NCI-H748 treated with DMSO at 0.1 percent for 48 hours (cell line): ENCODE measurements at places on chromosomes 7 and 10.

DNA sequence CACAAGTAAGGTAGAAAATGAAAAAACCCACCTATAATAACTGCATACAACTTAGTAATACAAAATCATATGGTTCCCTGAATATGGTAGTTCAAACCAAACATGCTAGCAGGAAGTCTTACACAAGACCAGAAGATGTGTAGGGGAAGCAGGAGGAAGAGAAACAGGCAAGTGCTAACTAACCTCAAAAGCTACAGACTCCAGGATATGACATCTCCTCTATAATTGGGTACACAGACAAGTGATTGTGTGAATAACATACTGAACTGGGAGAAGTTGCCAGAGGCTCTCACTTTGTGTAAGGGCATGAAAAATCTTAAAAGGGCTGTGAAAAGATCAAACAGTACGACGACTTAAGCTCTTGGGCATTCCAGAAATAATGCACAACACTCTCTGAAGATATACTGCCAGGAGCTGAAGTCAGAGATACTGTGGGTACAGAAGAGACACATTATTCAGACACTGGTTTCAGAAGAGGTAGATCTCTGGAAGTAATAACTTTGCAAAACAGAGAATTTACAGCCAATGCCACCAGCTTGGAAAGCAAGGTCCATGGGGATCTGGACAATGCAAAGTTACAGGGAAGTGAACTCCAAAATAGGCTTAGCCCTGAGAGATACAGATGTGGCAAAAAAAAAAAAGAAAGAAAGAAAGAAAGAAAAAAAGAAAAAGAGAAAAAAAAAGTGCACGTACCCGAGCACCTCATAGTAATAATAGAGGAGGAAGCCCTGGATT lies 767.2 kb downstream of the TNS3 start:
- no peak for DNase-seq

DNA sequence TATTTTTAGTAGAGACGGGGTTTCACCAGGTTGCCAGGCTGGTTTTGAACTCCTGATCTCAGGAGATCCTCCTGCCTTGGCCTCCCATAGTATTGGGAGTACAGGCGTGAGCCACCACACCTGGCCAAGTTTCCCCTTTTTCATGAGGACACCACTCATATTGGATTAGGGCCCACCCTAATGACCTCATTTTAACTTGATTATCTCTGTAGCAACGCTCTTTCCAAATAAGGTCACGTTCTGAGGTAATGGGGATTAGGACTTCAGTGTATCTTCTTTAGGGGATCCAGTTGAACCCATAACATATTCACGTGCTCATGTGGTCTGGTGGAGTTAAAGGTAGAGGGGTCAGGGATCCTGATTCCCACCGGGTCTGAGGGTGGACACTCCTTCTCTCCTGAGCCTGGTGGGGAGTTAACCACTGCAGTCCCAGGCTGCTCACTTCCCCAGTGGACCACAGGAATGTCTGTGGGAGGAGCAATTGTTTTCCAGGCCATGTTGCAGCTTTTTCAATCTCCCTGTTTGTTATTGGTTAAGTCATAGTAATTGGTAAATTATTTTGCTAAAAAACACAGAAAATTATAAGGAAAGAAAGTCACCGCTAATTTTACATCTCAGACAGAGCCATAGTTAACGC lies 130.5 kb downstream of the GRK5 start:
- DNase-seq = no peak

GRCh38 chr10:4981722-4982471 lies 18.7 kb downstream of the AKR1C1 start:
- DNase-seq = no peak

DNA sequence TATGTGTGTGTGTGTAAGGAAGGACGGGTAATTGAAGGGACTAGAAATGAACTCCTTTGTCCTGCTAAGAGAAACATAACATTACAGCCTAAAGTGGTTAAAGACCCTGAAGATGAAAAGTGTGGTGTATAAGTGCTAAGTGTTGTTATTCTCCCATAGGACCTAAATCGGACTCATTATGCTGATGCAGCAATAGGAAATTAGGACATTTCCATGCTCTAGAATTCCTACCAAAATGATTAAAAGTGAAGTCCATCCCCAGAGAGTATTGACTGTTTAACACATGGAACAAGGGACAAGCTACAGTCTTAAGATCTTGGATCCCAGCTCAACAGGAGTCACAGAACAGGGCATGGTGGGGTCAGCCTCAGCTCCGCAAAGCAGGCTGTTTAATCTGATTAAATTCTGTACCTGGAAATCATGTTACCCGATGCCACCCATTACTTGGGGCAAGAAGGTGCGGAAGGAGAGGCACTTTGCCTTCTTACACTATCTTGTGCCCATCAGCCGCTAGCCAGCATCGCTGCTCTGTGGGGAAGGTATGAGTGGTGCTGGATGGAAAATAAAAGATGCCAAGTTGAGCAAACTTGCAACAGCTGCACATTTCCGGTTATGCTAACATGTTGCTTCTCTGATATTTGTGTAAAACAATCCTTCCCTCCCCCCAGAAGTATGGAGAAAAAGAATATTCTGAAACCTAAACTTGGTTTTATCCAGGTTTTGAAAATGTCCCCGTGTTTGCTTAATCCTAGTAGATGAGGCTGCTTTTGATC lies 100.5 kb downstream of the CREB5 start:
- no peak for DNase-seq

- no peak for DNase-seq
These were observed 51.2 kb upstream of the INHBA start for GRCh38 chr7:41754046-41754445.

DNA sequence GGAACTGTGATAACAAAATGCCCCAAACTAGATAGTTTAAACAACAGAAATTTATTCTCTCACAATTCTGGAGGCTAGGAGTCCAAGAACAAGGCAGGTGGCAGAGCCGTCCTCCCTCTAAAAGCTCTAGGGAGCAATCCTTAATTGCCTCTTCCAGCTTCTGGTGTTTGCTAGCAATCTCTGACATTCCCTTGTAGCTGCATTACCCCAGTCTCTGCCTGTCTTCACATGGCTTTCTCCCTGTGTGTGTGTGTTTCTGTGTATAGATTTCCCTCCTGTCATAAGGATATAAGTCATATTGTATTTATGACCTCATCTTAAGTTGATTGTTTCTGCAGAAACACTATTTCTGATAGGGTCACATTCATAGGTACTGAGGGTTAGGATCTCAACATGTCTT lies 177.5 kb downstream of the WNT2 start:
- DNase-seq = no peak

DNA sequence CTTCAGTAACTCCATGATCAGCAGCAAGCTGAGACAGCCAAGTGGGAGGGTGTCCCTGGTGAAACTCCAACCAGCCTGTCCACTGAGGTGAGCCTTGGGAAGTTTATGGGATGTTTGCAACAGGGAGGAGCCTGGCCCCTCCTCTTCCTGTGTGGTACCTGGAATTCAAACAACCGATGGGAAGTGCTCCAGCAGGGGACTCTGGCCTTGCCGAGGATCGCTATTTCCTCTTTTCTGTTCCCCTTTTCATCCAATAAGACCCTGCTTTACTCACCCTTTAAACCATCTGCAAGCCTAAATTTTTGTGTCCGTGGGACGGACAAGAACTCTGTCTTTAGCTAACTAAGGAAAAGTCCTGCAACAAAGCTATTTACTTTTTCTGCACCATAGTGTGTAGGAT lies 491.1 kb upstream of the ZMIZ1 start:
- no peak for DNase-seq

- no peak for DNase-seq
These were observed 287.4 kb downstream of the C7orf25 start for GRCh38 chr7:42624471-42624870.

DNA sequence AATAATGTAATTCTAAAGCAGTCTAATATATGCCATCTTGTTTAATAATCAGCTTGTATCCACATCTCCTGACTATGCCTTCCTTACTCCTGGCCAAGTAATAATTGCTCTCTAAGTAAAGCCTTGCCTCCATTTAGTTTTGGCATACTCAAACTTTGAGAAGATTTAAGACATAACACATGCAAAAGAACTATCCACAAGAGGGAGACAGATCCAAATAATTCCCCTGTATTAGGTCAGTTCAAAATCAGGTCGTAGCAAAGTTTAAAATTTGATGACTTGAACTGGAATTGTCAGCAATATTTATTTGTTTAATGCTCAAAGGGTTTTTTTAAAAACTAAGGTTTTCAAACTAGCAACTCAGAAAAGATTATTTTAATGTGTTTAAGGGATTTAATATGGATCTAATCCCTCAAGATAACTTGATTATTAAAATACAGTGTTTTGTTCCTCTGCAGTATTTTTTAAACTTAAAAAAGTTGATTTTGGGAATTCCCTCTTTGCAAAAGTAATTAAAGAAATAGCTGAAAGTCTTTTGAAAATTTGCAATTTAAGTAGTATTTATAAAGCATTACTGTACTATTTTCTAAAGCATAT lies 95.3 kb downstream of the HDAC9 start:
- no peak for DNase-seq

DNA sequence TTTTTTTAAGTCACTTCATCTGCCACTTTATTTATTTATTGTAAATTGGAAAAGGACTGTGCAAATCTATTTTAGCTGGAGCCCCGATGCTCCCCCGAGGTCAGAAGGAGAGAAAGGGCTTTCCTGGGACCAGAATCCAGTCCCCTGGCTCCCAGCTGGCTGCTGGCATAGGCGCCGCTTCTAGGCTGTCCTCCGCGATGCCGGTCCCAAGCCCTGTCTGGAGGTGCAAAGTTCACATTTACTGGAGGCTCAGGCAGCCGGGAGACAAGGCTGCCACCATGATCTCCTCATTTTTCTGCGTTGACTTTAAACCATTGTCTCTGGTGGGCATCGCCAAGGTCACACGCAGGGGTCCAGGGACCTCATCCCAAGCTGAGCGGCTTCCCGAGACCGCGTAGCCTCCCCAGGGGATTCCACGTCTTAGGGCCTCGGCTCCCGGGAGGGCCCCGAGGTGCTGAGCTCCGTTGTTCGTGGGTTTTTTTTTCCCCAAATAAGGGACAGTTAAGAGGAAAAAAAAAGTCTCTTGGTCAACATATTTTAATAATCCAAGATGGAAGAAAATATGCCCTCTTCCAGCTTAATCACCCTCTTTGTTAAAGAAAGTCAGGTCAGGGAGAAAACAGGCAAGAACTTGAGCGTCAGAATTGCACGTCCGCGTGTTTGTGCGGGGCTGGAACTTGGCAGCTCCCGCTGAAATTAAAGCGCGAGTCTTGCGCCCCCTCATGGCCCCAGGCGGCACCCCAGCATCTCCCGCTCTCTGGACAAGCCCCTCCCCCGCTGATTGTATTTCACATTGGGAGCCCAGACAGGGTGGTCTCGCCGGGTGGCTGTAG lies 11.9 kb downstream of the RGR start:
- no peak for DNase-seq

DNA sequence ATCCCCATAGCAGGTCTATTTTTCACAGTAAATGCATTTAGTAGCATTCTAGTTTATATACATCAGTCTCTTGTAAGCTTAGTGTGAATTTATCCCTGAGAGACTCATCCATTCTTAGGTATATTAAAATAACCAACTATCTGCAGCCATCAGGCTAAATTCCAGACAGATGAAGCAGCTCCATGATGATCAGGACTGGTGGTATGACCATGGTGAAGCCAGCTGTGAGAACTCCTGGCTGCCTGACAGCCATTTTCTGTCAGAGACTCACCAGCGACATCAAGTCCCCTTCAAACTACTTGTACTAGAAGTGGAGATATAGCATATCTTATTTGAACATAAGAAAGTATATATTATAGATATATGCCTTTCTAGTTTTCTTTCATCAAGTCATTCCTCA lies 70.3 kb upstream of the GSDME start:
- no peak for DNase-seq

GRCh38 chr7:116210345-116211005 lies at the start of gene TES:
TSS of gene TES (plus strand) at chr7:116210539. CDS start at chr7:116210708, 169 bp downstream.
- peak; percentile 35 for DNase-seq

- peak; percentile 61 for DNase-seq
These were observed 9.0 kb downstream of the FAM204A start for GRCh38 chr10:118332948-118333710.

- no peak for DNase-seq
These were observed 42.3 kb upstream of the GNA12 start for GRCh38 chr7:2886391-2886790.

- no peak for DNase-seq
These were observed 271.6 kb downstream of the GFRA1 start for GRCh38 chr10:116001262-116001857.

GRCh38 chr7:69871886-69872569 lies 273.8 kb downstream of the AUTS2 start:
- DNase-seq = no peak

- DNase-seq = no peak
These were observed 108.5 kb downstream of the FAM107B start for GRCh38 chr10:14665865-14666857.

DNA sequence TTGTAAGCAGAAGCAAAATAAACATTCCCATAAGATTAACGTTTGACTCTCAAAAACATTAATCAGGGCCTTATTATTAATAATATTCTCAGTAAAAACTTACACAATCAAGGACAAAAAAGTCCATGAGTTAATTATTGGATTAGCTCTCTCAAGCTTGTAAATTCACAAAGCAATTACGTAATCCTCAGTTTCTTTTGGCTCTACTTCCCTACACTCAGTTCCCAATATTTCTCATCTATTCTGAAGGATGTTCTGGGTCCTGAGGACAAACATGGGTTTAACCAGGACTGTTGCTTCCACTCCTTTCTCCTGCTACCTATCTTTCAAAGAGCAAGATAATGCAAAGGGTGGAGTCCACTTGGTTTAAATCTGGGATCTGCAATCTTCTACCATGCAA lies 15.1 kb downstream of the FBXL13 start:
- DNase-seq = no peak

DNA sequence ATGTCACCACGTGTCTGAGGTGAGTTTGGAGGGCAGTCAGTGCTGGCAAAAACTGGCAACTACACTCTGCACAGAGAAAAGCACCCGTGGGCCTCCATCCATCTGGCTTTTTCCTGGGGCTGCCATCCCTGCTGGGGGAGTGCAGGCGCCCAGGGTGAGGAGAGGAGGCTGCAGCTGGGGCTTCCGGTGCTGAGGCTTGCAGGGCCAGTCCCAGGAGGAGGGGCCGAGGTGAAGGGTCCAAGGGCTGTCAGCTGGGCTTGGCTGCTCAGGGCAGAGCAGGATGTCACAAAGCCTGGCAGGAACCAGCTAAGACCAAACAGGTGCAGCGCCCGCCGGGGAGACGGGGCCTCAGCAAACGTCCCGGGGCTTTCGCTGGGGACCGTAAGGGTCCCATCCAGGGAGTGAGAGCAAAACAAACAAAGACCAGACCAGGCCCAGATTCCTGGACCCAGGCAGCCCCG lies 77.2 kb downstream of the CFAP46 start:
- no peak for DNase-seq
